ENCODE measurements at places on chromosomes 7 and 10. TPM values are rescaled to one million over a fixed set of nuclear protein-coding genes. Genes with fewer than 3 reads are reported as not detected.

GRCh38 chr10:93440591-93441091 is 41.5 kb downstream of the MYOF start:
- no peak for DNase-seq

The FAM25G gene
- not detected for total RNA-seq

GRCh38 chr7:29116361-29117200 is 29.8 kb downstream of the CPVL start:
- no peak for DNase-seq

- DNase-seq: no peak
Observed at GRCh38 chr7:3992841-3993240, 689.3 kb upstream of the FOXK1 start.

DNA sequence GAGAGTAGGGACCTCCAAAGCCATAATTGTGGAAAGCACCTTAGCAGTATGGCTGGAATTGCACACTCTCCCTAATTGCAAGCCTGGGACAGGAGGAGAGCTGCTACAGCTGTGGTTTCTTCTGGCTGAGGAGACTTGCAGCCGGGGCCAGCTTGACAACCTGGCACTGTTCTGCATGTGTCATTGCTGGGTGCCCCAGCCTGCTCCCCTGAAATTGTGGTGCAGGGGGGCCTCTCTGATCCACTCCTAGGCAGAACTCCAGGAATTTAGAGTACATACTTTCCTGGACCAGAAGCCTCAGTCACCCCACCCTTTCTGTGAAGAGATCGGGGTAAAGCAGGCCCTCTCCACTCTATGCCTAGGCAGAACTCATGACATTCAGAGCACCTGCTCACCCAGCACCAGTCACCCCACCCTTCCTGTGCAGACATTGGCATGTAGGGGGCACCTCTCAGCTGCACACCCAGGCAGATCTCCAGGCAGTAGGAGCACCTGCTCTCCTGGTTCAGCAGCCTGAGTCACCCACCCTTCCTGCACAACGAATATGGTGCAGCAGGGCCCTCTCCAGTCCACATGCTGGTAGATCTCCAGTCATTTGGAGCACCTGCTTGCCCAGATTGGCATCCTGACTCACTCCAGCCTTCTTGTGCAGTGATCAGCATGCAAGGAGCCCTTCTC is 34.4 kb upstream of the DYNC1I1 start:
- no peak for DNase-seq

The TFEC gene
- not detected for total RNA-seq

DNA sequence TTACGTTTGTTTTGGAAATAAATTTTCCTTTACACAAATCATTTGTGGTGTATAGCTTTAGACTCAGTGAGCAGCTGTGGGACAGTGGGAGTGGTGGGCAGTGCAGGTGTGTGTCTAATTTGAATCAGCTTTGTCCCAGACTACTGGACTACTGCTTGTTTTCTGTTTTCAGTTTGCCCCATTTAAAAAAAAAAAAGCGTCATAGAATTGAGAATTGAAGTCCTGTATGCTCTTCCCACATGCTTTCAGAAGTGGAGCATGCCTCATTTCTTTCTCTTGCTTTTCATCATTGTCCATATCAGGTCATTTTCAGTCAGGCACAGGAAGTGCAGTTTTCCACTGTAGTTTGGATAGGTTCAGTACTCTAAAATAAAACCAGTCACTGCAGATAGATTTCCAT is 66.1 kb downstream of the SHH start:
- DNase-seq: no peak

DNA sequence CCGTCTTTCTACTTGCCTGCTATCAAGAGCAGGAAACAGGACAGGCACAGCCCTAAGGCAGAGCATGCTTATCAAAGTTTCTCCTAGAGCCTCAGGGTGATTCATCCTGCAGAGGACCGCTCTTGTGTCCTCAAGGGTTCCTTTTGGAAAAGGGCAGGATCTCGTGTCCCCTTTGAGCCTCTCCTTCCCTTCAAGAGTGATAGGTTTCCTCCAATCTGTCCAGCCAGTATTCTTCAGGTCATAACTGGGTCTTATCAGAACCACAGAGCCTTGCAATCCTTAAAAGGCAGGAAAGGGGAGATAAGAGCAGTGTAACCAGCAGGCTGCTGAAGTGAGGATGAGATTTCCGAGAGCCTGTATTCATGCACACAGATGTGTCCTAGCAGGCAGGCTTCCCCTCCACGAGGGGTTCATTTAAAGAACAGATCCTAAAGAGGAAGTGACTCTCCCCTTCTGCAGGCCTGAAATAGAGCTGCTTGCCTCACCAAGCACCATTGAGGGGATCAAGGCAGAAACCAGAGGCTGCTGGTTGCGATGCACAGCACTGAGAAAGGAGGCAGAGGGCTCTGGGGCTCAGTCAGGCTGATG is 90.5 kb upstream of the SVIL start:
- DNase-seq: no peak

- DNase-seq: no peak
Observed at GRCh38 chr10:121436630-121437341, 161.5 kb downstream of the FGFR2 start.

DNA sequence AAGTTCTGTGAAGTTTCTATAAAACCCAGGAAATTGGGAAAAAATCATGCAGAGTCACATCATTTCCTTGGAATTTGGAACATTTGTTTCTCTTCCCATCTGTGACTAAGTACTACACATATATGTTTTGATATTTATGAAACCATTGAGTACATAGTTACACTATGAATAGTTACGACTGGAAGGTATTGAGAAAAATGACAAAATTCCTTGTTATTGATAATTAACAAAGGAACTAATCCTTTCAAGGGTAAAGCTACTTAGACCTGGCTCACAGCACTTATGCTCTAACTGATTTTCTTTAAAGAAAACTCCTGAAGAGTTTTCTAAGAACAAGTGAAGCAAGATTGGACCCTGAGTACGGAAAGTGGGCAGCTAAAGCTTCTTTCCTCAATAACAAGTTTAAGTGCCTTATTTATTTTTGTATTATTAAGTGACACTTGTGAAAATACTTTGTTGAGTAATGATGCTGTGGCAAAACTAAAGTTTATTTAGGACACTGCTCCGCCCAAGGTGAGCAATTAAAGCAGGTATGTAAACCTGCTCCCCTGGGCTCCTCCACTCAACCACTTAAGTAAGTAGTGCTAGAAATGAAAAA is 12.0 kb upstream of the GLCCI1 start:
- DNase-seq: no peak

The IKZF5 gene
- total RNA-seq: 21.4 TPM

DNA sequence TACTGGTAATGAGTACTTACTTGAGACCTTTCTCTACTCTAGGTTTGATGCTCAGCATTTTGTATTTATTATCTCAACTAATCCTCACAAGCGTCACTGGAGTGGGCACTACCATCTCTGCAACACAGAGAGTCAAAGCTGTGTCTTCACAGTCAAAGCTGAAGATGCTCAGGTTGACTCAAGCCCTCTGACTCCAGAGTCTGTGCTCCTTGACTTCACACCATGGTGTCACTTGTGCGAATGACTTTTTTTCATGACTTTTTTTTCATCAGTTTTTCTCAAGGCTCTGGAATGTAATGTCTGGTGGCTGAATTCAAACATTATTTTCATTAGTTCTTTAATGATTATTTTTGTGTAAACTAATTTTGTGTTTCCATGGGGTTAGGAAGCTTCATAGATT is 30.4 kb upstream of the TARP start:
- no peak for DNase-seq

DNA sequence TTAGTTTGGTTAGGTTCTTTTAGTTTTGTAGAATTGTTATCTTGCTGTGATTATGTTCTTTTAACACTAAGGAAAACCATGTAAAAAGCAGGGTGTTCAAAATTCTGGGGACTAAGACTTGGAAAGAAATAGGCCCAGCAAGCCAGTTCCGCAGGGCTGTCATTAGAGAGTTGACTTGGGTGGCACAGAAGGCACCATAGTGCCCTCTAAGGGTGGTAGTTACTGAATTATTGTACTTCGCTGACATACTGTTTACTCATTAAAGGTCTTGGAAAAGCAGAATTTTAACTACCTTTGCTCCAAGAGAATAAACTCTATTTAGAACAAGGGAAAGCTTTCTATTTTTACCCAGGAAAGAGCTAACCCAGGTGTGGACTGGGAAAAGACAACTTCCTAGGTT is 86.5 kb downstream of the OTUD1 start:
- no peak for DNase-seq

The DMBT1 gene
- total RNA-seq: not detected

The PDLIM1 gene
- 2.7 TPM for total RNA-seq

The NDUFB8 gene
- 209 TPM for total RNA-seq

The KLHDC10 gene
- total RNA-seq: 19.7 TPM

DNA sequence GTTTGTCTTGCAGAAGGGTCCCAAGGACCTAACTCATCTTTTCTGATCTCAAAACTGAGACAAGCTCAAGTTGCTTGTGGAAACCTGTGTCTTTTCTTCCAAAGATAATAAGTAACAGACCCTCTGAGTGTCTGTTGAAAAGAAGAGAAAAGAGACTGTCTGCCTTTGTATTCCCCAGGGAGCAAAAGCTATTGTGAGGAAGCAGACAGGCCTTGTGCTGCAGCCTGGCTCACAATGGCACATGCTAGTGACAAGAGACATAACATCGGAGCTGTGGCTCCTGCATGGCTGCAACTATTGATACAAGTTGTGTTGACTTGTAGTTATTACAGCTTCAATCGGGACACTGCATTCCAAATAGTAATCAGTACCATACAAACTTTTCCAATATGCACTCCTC is 202.9 kb downstream of the DKK1 start:
- no peak for DNase-seq

The CDK14 gene
- total RNA-seq: 0.76 TPM

- no peak for DNase-seq
Observed at GRCh38 chr10:117968354-117969182, 78.2 kb downstream of the RAB11FIP2 start.

The C10orf105 gene
- total RNA-seq: not detected

- no peak for DNase-seq
Observed at GRCh38 chr7:111473449-111474198, 88.7 kb downstream of the IMMP2L start.

The FAM25C gene
- total RNA-seq: not detected

DNA sequence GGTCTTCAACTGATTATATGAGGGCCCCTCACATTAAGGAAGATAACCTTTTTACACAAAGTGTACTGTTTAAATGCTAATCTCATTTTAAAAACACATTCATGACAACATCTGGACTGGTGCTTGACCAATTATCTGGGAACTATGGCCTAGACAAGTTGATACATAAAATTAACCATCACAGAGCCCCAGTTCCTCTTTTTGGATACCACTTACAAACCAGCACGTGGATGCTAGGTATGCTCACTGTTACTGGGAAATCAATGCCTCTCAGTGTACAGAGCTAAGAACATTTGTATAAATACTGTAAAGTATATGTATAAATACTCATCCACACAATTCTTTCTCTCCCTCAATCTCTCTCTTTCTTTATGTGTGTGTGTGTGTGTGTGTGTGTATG is 1217.8 kb upstream of the LRRTM3 start:
- no peak for DNase-seq

The SH2D4B gene
- 0.40 TPM for total RNA-seq

DNA sequence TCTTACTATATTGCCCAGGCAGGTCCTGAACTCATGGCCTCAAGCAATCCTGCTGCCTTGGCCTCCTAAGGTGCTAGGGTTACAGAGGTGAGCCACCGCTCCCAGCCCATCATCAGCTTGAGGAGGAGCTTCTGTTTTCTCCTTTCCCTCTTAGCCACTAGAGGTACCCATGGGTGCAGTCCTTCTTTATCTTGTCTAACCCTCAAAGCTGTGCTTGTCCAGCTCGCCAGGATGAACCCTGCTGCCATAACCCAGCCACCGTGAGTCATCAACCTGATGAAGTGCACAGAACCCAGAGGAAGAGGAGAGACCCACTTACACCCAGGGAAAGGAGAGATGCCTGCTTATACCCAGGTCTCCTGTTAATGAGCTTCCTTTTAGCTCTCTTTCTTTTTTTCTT is 133.4 kb downstream of the CUL2 start:
- DNase-seq: no peak

DNA sequence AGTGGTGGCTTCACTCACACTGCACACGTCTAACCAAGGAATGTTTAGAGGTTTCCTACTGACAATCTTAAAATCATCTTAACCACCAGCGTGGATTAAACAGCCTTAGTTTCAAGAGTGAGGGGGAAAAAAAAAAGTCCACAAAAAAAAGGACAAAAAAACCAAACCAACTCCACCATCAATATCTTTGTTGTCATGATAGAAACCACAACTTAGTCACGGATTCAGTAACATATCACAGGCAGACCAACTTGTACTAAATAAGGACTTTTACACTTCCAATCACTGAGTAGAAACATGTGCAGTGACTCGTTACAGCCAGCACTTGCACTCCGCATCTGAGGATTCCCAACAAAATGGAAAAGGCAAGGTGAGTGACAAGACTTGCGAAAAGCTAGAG is 46.5 kb downstream of the FAM171A1 start:
- no peak for DNase-seq

DNA sequence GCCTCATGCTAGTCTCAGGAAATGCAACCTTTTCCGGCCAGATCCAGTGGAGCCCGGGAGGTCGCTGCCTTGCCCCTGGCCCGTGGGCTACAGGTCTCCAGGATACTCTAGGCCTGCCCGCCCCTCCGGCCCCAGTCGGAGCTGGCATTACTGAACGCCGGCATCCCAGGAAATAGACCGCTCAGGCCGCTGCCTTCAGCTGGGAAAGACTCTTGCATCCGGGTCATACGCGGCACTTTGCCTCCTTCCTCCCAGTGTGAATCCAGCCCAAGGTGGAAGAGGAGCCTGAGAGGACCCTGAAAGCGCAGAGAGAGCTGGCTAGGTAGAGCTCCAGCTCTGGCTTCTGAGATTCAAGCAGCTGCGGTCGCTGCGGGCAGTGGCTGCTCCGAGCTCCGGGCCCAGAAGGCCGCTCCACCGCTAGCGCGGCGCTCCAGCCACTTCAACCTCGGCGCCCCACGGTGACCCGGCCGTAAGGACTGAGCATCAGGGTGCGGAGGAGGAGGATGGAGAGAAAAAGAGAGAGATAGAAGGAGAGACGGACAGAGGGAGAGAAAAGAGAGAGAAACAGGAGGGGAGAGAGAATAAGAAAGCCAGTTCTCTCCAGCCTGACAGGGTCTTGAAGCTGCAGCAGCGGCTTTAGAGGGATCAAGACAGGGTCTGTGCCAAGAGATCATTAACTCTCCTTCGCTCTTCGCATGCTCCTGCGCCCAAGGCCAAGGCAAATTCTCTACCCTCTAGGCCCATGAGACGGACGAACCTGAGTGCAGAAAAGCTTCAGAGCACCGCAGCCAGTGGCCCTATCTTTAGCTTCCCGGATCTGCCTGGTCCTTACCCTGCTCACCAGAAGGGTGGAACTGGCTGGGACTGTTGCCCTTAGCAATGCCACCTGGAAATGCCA is 1.8 kb upstream of the HOXA10 start:
- DNase-seq: no peak

The ARHGEF5 gene
- 3.8 TPM for total RNA-seq

The LLCFC1 gene
- total RNA-seq: not detected

GRCh38 chr10:119306514-119306951 is 99.2 kb downstream of the GRK5 start:
- no peak for DNase-seq

DNA sequence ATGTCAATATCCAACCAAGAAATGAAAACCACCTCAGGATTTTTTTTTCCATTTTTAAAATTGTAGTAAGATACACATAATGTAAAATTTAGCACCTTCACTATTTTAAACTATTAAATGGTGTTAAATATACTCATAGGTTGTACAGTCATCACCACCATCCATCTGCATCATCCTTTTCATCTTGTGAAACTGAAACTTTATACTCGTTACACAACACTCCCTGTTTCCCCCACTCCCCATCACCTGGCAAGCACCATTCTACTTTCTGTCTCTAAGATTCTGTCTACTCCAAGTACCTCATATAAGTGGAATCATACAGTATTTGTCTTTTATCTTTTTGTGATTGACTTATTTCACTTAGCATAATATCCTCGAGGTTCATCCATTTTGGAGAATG is 335.2 kb upstream of the NPSR1 start:
- no peak for DNase-seq

The HTRA1 gene
- total RNA-seq: not detected

Measured in natural killer cell treated with Interleukin-12 subunit alpha and Interleukin-12 subunit beta and Interleukin-15 and Interleukin-18, amount 100 ng/mL, for 72 hours (primary cell).